ENCODE measurements at places on chromosomes 7 and 10.
A peak's percentile ranks its signal among the peaks of the same experiment; 100 is the strongest.

GRCh38 chr10:14712991-14713424, 61.7 kb downstream of the FAM107B start:
- DNase-seq, result peak; percentile 11

DNA sequence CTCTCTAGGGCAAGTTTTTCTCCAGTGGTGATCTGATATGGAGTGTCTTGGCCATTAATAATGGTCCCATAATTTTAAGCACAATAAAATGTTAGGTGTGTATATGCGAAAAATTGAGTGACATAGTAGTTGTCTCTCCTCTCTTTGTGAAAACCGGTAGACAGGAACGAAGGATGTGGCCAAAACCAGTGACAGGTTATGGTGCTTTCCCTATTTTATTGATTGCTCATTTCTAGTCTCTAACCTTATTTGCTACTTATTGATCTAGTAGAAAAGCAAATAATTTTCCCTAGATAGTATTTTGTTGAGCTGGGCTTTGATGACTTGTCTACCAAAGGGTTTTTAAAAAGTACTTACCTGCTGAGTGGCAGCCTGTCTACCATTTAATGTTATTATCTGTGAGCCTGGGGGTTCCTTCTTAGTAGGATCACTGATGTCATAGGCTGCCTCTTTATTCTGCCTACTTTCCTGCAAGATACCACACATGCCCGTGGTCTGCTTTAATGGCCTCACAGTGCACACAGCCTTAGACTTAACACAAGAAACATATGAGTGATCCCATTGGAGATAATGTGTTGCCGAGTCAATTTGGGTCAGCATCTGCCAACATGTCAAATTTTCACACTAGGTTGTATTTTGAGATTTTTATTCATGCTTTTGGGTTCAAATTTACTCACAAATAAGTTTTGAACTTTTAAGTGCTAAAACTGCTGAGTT, 100.0 kb downstream of the AUTS2 start:
- DNase-seq, result no peak

DNA sequence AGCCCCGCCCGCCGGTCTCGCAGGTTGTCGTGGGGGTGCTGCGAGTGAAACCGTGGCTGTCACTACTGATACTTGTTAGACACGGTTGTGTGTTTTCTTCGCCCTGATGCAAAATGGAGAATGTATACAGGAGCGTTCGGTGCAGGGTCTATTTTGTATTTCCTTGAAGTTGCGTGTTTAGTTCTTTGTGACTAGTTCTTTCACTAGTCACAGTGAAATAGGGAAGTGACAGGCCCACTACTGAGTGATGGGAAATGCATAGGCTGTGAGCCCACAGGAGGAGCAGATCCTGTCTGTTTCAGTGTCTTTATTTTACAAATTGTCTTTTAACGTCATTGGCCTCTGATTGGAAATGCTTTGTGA, 675 bp downstream of the ABRAXAS2 start:
- DNase-seq, result peak; percentile 37

GRCh38 chr7:3119963-3120362, 76.3 kb upstream of the CARD11 start:
- DNase-seq, result no peak

DNA sequence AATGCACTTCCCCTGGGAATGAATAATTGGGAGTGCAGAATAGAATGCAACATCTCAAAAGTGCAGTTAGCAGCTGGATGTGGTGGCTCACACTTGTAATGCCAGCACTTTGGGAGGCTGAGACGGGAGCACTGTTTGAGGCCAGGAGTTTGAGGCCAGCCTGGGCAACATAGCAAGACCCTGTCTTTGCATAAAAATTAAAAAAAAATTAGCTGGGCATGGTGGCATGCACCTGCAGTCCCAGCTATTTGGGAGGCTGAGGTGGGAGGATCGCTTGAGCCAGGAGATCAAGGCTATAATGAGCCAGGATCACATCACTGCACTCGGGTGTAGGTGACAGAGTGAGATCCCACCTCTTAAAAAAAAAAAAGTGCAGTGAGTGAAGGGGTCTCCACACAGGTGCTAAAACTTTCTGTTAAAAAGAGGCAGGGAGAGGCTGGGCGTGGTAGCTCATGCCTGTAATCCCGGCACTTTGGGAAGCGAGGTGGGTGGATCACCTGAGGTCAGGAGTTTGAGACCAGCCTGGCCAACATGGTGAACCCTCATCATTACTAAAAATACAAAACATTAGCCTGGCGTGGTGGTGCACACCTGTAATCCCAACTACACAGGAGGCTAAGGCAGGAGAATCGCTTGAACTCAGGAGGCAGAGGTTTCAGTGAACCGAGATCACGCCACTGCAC, 13.5 kb upstream of the ZMIZ1 start:
- no peak for DNase-seq

GRCh38 chr7:99372275-99373090, 2.0 kb upstream of the ARPC1B start:
- peak; percentile 55 for DNase-seq

DNA sequence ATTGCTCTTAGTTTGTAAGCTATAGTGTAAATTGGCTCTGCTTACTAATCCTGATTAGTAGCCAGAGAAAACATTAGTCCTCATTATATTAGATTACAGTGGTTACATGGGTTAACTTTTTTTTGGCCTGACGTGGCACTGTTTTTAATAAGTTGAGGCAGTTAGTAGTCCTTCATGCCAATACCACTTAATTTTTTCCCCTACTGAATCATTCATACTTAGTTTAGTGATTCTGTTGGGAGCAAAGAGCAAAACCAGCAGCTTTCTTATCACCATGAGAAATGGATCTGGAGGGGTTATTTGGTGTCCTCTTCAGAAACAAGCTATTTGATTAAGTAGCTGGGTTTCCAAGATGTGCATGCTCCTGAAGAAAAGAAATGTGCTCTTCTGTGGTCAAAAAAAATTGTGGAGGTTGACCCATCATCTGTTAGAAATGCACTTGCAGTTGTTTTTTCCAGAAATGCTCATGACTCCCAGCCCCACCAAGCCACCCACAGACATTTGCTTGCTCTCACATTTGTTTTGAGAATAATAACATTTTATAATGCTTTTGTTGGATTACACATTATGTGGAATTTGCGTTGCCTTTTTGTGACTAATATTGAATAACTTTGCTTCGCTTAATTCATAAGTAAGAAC, 258.5 kb downstream of the HDAC9 start:
- peak; percentile 83 for DNase-seq

DNA sequence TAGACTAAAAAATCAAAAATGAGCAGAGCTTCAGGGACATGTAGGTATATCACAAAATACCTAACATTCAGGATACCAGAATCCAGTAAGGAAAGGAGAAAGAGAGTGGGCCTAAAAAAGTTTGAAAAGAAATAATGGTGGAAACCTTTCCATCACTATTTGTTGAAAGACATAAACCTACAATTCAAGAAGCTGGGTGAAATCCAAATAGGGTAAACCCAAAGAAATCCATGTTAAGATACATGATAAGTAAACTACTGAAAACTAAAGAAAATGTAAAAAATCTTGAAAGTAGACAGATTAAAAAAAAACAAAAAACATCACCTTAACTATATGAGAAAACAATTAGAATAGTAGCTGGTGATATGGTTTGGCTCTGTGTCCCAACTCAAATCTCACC, 76.7 kb upstream of the COMTD1 start:
- no peak for DNase-seq

DNA sequence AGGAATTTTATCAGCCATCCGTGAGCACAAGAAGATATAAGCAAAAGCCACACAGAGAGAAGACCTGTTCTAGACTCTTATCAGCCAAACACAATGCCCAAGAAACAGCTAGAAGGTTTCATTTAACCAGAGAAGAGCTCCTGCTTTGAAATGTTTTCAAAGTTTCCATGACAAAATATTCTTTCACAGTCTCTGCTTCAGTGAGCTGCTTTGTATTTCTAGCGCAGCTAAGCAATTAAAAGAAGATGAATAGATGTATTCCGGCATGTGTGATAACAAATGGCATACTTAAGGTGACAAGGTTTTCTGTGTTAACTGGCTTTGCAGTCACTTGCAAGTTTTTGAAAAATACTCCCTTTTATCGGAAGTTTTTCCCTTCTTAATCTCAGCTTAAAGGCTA, 78.9 kb upstream of the NXPH1 start:
- DNase-seq, result no peak

DNA sequence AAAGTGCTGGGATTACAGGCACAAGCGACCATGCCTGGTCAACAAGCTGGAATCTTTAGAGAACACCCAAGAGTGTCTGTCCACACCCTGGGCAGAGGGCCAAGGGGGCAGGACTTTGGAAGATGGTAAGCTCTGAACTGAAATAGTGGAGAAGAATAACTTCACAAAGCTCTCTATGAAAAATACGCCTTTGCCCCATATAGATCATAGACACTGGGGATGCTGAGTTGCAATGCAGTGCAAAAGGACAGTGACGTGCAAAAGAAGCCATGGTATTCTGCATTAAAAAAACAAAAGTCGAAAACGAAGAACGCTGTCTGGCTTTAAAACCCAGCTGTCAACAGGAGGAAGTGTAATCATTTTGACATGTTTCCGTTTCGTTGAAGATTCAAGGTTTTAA, 353.6 kb downstream of the CALN1 start:
- DNase-seq, result no peak

DNA sequence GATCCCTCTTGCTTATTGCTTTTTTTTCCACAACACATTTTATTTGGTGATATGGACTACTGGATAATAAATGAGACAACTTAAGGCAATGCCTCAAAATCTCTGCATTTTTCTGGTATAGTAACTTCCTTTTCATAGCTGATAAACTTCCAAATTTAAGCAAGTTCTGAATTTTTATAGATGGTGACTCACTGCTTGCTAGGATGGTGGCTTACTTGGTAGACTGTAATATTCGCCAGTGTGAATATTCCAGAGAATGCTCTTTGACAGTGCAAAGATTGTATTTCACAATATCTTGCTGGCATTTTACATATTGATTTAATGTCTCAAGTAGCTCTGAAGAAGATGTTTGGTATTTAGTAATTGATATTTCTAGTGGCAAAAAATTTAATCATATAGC, 472.4 kb downstream of the TFEC start:
- peak; percentile 44 for DNase-seq

DNA sequence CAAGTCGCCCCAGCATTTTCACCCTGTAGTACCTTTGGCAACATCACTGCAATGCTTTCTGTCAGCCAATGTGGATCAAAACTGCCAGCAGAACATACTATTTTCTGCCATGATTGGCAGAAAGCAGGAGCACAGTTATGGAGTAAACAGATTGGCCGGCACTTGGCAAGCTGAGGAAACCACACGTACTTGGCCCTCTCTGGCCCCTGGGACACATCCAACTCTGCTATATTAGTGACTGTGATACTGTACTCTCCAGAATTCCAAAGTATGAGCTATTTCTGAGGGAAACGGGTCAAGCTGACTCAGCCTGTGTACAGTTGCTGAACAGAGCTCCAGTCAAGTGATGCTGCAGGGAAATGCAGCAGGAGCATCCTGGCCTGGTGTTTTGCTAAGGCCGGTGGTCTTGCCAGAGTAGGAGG, 39.8 kb upstream of the LANCL2 start:
- peak; percentile 88 for DNase-seq

DNA sequence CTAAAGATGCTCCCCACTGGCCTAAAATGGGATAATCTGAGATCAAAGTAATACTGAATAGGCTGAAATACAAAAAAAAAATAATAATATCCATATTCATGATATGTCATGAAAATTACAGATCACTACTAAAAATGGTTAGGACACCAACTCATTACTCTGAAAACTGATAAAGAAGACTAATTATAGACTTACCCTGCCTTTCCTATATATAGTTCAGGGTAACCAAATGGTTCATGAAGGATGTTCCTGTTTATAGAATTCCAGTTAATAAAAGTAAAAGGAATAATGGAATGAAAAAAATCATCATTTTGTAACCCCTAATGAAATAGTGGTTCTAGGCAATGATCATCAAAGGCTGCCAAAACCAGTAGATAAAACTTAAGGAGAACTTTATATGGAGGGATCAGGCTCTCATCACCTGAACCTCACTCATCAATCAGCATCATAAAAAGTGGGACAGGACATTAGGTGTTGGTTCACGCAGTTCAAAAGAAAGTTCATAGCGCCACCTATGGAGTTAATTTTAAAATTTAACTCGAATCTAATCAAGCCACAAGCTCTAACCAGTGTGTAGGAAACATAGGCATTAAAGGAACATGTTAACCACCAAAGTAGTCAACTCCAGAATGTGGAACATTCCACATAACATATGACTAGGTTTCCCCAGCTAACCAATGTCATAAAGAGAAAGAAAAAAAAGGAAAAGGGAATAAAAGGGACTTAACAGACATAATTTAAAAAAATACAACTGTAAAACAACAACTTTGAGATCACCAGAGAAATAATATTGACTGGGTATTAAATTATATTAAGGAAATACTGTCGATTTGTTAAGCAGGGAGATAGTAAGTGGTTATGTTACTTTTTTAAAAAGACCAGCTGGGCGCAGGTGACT, 35.7 kb downstream of the P4HA1 start:
- peak; percentile 58 for DNase-seq

DNA sequence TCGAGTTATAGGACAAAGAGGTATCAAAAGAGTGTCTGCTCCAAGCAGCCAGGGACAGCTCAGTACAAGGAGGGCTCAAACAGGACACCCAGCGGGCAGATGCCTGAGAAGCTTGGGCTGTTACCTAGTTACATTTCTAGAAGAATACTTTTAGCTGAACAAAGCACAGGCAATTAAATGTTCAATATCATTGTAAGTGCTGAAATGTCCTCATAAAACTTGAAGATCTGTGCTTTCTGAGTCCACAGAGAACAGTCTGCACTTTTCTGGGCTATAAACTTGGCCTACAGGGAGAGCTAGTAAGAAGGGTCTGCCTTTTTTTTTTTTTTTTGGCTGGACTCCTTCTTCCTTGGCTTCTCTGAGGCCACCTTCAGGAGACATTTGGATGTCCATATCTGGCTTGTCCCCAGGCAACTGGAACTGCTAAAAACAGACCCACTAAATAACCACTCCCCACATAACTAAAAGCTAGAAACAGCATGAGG, 123.2 kb downstream of the SLC16A9 start:
- no peak for DNase-seq

DNA sequence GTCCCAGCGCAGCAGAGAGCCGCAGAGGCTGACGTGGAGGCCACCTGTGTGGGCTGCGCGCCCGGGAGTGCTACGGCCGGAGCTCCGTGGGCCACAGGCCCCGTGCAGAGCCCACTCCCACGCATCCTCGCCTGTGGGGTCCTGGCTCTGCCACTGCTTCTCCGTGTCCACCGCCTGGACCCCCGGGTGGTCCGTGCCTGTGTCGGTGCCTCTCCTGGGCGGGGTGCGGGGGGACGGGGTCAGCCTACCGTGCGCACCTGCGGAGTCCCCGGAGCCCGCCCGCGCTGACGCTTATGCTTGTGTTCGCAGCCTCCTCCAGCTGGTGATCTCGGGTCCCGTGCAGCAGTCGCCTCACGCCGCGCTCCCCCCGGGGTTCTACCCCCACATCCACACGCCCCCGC, 7.8 kb upstream of the ZNF853 start:
- DNase-seq, result no peak

DNA sequence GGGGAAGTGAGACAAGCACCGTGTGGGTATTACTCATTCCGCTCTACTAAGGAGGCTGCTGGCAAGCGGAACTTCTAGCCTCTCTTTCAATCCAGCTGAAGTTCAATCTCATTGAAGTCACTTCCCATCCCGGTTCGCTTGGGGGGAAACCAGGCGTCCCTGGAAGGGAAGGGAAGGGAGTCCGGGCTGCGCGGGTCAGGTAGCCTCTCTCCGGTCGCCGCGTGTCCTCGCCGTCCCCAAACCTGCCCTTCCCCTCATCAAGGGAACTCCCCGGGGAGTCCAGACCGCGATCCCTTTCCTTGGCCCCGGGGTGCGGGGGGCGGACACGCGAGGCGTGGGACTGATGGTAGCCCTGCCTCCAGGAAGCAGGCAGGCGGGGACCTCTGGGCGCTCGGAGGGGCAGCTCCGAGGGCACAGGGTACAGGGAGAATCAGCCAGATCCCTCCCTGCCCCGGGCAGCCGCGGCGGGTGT, 598 bp upstream of the ZEB1 start:
- DNase-seq, result peak; percentile 89

- no peak for DNase-seq
These were observed 1.6 kb downstream of the FRMD4A start for GRCh38 chr10:14328881-14329672.

Measured in ELR (cell line).